NCI-H1048 (cell line): ENCODE measurements at places on chromosomes 12 and 14.

DNA sequence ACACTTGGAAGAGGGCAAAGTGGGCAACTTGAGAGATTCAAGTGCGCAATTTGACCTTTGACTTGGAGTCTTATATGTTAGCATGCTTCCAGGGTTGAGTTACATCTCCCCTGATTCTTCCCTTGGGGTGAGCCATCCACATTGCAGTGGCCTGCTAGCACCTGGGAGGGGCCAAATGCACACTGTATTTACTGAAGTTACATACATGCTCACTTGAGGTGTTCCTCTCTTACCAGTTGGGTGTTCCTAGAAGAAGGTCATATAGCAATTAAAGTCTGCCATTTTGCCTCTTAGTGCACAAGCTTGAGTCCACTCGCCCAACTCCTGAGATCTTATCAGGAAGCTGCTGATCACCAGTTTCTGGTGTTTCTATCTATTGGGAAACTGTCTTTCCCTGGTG is 13.7 kb upstream of the SPTLC2 start:
- DNase-seq: no peak

DNA sequence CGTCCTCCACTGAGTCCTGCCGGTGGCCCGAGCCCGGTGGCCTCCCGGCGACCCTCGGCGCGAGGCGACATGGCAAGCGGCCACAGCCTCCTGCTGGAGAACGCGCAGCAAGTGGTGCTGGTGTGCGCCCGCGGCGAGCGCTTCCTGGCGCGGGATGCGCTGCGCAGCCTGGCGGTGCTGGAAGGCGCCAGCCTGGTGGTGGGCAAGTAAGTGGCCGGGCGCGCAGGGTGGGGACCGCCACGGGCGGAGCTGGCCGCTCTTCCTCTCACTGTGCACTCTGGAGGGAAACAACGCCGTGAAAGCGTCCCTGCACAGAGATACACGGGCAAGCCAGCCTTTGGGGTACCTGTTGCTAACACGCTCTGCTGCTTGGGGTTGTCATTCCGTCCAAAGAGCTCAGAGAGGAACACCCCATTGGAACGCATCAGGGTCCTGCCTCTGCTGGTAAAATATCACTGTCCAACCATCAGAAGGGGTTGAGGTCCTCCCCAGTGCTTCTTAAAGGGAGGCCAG is at the start of gene AMDHD1:
TSS of gene AMDHD1 (plus strand) at position 2 of the 513 bp plus-strand sequence. CDS start at position 70, 68 bp downstream.
- no peak for DNase-seq

DNA sequence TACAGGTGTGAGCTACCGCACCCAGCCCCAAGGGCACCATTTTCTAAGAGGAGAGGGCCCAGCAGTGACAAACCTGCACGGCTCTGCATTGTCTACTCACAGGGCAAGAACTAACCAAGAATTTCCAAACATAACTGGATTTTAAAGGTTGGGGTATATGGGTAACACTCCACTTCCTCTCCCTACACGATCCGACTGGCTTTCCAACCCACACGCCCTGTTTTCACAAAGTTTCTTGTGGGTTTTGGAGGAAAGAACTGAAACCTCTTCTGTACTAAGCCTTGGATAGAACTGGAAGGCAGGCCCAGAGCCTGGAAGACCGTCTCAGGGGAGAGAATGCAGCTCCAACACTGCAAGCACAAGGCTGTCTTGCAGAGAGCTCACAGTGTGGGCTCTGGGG is 24.9 kb downstream of the SNRNP35 start:
- no peak for DNase-seq

GRCh38 chr14:67641902-67642749 is 22.4 kb downstream of the ARG2 start:
- DNase-seq: no peak

GRCh38 chr12:593396-594270 is 69.6 kb downstream of the NINJ2 start:
- no peak for DNase-seq

DNA sequence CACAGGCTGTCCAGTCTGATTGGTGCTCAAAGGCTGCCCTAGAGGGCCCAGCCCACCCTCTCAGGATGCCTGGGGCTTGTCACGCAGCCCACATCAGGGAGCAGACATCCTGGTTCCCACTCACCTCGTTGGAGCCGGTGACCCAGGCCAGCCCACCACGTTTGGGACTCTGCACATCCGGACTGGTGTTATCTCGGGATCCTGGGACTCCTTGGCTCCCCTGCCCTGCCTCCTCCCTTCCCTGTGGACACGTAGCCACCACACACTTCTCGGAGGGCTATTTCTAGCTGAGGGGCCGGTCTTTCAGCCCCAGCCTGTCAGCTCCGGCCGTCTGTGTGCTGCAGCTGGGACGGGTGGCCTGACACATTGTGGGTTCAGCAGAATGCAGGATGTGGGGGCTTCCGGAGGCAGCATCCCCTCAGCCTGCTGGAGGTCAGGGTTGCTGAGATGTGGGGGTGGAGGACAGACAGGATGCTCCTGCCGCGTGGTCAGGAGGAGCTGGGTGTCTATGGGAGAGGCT is 12.8 kb upstream of the FGF23 start:
- DNase-seq: no peak

GRCh38 chr12:76144245-76144549 is 59.7 kb upstream of the NAP1L1 start:
- DNase-seq: no peak

DNA sequence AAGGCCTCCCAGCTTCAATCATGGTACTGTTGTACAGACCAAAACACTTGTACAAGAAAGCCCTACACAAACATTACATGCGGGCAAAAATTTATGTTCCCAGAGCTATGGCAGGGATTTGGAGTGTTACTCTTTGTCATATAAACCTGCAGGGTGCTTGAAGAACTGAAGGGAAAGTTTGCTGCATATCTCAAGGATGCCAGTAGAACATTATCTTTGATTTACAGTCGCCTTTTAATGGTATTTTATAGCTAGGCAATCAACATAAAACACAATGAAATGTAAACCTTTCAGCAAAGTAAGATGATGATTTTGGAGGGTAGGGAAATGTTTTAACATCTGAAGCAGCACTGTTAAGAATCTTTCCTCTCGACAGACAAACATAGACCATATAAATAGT is 305.6 kb downstream of the KCNH5 start:
- no peak for DNase-seq

DNA sequence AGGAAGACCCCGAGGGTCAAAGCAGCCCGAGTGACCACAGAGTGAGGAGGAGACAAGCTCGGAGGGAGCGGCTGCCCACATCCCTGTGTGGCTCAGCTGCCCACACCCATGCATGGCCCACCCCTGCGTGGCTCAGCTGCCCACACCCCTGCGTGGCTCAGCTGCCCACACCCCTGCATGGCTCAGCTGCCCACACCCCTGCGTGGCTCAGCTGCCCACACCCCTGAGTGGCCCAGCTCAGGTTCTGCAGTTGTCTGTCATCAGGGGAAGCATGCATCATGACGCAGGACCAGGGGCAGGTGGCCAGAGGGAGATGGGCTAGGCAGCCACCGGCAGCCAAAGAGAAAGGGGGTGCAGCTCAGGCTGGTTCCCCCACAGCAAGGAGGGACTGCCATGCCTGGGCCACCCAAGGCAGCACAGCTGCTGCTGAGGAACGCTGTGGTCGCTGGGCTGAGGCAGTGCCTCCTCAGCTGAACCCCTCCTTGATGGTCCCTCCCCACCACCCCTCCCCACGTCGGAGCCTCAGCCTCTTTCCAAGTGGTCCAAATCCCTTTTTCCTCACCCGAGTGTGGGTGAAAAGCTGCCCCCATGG is 33.3 kb upstream of the NUDT14 start:
- DNase-seq: no peak

DNA sequence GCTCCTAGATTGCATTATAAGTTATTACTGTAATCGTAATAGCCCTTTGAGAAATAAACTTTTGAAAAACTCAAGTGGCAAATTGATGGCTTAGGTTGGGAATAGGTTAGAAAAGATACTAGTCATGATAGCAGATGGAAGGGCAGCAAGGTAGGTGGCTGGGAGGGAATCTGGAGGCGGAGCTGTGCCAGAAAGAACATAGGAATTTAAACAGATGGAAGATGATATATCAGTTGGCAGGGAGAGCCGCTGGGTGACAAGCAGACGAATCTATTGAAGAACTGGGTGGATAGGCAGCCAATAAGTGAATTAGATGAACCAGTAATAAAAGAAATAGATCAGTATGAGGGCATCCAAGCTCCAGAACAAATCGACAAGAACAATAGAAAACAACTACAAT is 142.1 kb downstream of the CNTN1 start:
- no peak for DNase-seq

GRCh38 chr12:84585776-84586395 is 326.7 kb downstream of the SLC6A15 start:
- DNase-seq: no peak

DNA sequence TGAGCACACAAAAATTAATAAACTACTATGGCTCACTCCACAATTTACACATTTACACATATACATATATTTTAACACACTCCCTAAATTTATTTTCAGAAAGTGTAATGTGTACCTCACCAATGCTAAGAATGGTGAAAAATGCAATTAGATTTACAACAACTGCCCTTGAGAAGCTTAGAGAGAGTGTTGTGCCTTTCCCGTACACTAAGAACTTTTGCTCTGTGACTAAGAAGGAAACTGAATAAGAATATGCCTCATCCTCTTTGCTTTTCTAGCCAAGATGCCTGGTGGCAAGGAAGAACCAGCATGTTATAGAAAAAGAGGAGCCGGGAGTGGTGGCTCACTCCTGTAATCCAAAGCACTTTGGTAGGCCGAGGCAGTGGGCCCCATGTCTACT is 62.3 kb downstream of the SINHCAF start:
- DNase-seq: no peak

- DNase-seq: no peak
These were observed 7.9 kb downstream of the ACADS start for GRCh38 chr12:120733574-120733973.

DNA sequence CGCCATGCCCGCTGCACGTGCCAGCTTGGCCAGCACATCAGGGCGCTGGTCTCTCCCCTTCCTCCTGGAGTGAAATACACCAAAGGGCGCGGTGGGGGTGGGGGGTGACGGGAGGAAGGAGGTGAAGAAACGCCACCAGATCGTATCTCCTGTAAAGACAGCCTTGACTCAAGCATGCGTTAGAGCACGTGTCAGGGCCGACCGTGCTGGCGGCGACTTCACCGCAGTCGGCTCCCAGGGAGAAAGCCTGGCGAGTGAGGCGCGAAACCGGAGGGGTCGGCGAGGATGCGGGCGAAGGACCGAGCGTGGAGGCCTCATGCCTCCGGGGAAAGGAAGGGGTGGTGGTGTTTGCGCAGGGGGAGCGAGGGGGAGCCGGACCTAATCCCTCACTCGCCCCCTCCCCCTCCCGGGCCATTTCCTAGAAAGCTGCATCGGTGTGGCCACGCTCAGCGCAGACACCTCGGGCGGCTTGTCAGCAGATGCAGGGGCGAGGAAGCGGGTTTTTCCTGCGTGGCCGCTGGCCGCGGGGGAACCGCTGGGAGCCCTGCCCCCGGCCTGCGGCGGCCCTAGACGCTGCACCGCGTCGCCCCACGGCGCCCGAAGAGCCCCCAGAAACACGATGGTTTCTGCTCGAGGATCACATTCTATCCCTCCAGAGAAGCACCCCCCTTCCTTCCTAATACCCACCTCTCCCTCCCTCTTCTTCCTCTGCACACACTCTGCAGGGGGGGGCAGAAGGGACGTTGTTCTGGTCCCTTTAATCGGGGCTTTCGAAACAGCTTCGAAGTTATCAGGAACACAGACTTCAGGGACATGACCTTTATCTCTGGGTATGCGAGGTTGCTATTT is 914 bp upstream of the CCND2 start:
- DNase-seq: no peak

GRCh38 chr14:58794993-58795762 is 157.4 kb downstream of the DACT1 start:
- no peak for DNase-seq

DNA sequence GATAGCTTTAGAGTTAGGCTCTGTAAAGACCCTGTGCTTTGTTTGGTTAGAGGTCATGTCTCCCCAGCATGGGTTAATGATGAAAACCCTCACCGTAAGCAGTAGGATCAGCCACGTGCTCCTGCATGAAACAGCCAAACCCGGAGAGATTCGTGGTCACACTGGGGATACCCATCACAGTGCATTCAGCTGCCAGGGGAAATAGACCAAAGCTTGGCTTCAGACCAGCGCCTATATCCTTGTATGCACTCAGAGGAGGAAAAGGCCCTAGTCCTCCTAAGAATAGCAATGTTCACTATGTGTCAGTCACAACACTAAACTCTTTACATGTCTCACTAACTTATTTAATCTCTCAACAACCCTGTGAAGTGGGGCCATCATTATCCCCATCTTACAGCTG is 16.3 kb downstream of the SPX start:
- DNase-seq: no peak

DNA sequence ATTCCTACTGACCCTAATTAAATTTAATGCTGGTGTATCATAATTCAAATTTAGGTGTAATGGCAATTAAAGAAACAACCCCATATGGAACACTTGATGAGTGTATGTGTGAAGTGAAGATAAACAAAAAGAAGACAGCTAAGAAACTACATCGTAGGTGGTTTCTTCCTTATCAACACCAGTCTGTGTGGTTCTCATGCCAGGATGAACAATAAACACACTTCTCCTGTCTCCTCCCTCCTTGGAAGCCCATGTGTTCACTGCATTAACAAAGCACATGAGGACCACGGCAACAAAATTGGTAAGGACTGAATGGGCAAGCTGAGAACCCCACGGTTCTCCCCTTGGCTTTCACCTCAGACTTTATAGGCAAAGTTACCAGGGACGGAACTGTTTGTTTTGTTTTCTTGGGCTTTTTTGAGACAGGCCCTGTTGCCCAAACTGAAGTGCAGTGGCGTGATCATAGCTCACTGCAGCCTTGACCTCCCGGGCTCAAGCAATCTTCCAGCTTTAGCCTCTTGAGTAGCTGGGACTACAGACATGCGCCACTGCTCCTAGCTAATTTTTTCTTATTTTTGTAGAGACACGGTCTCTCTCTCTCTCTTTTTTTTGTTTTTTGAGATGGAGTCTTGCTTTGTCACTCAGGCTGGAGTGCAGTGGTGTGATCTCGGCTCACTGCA is 71.0 kb downstream of the TRAFD1 start:
- DNase-seq: no peak

DNA sequence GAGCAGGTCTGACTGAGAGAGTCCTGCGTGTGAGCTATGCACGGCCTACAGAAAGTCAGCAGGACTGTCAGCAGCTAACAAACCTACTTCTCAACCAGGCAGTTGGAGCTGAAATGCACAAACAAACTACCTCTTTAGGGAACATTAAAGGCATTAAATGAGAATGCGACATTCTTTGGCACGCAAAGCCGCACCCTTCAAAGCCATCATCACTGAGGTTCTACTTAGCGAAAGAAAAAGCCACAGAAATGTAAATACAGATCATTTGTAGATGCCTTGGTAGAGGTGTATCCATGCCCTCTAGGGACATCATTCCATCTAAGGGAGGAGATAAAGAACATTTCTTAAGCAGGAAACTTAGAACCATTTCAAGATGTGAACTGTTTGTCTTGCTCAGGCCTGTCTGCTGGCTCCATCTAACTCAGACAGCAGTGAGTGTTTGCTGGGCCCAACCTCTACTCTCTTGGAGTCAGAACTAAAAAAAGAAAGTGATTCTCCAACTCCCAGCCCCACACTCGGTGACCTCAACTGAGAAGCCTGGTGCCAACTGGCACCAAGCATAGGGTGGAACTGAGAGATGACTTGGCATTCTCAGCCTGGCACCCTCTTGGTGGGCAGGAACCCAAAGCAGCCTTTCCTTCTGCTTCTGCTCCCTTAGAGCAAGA is 63.5 kb upstream of the MBIP start:
- no peak for DNase-seq
